ENCODE measurements at places on chromosomes 11 and 22. TPM values are rescaled to one million over a fixed set of nuclear protein-coding genes. Genes with fewer than 3 reads are reported as not detected.

CRYAB gene
- total RNA-seq, result 6.1 TPM

SMIM38 gene
- not detected for total RNA-seq

GRCh38 chr11:107973641-107974040 is 35.1 kb upstream of the CUL5 start:
- H3K27ac ChIP-seq, result no peak overlapping the region
- no peak for DNase-seq
- H3K27me3 ChIP-seq, result no peaks in the 10 kb centered on the region
- H3K4me3 ChIP-seq, result no peak overlapping the region

DNA sequence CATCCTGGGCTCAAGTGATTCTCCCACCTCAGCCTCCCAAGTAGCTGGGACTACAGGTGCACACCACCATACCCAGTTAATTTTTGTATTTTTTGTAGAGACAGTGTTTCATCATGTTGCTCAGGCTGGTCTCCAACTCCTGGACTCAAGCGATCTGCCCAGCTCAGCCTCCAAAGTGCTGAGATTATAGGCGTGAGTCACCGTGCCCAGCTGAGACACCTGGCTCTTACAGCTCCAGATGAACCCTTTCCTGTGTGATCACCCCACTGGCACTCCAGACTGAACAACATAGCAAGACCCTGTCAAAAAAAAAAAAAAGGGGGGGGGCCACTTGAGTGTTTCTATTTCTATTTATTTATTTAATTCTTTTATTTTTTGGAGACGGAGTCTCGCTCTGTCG is 1.0 kb upstream of the ADSL start:
- H3K27me3 ChIP-seq, result no peaks in the 10 kb centered on the region
- H3K4me3 ChIP-seq, result peak overlapping the region; percentile 68
- peaks cover 16% of the 10 kb centered on the region for H3K36me3 ChIP-seq
- no peak for DNase-seq
- H3K27ac ChIP-seq, result peak overlapping the region; percentile 89

NTM gene
- total RNA-seq, result 14.6 TPM

OR5M8 gene
- total RNA-seq, result not detected

DNA sequence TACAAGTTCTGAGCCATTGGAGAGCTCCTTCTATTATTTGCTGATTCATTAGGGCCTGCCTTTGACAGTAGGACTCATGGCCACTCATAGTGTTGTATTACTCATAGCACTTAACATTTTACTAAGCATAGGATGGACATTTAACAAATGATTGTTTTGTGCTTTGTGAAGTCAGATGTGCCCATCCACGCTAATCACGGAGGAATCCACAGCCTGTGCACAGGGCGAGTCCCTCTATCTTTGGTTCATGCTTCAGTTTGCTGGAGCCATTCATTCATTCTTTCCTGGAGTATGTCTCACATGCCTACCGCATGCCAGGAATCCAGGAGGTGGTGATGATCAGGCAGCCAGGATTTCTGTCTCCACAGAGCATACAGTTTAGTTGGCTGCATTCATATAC is 254.1 kb downstream of the NTM start:
- no peak for DNase-seq
- H3K4me1 ChIP-seq, result no peaks in the 10 kb centered on the region
- no peaks in the 10 kb centered on the region for H3K27me3 ChIP-seq
- no peak overlapping the region for H3K4me3 ChIP-seq

- H3K36me3 ChIP-seq, result no peaks in the 10 kb centered on the region
- peak overlapping the region; percentile 2 for H3K27ac ChIP-seq
- no peak overlapping the region for H3K4me3 ChIP-seq
- no peak for DNase-seq
- peaks cover 8% of the 10 kb centered on the region for H3K4me1 ChIP-seq
Observed at GRCh38 chr22:27836181-27836580, 34.6 kb upstream of the MN1 start.

GRCh38 chr11:119155733-119156492 is 7.1 kb downstream of the ABCG4 start:
- no peaks in the 10 kb centered on the region for H3K4me1 ChIP-seq
- no peak overlapping the region for H3K27ac ChIP-seq
- H3K4me3 ChIP-seq, result no peak overlapping the region
- no peaks in the 10 kb centered on the region for H3K36me3 ChIP-seq
- H3K27me3 ChIP-seq, result peaks cover 9% of the 10 kb centered on the region

DNA sequence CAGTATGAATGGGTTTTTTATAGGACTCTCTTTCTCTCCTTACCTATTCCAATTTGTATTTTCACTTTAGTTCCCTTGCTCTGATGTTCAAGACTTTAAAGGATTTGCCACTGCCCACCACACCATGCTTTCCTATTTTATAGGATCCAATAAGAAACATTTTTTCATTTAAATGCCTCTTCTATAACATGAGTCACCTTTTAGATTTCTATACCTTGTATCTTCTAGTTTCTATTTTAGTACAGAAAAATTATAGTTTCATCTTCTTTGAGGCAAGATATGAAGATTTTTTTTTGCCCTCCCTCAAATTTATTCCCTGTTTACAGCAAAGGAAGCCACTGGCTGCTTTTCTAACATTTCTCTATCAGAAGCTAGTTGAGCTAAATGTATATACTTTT is 76.8 kb downstream of the ARFGAP2 start:
- no peak for DNase-seq
- H3K4me3 ChIP-seq, result no peak overlapping the region
- no peaks in the 10 kb centered on the region for H3K36me3 ChIP-seq
- no peak overlapping the region for H3K27ac ChIP-seq

DNA sequence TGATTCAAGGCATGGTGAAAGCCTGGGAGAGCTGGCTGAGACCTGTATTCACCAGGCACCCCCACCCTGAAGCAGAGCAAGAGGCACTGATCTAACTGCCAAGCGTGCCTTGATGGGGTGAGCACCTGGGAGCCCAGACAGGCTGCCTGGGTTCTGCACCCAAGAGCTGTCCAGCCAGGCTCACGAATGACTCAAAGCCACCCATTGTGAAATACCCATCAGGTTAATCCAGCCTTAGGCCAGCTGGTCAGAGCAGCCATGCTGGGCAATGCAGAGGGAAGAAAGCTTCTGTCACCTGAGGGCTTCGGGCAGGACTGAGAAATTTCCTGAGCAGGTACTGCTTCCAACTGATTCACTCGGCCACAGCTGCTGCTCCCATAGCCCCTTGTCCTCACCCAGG is 22.1 kb downstream of the THOC5 start:
- H3K4me1 ChIP-seq, result no peaks in the 10 kb centered on the region
- peaks cover 54% of the 10 kb centered on the region for H3K36me3 ChIP-seq
- no peak for DNase-seq
- H3K27ac ChIP-seq, result no peak overlapping the region

DNA sequence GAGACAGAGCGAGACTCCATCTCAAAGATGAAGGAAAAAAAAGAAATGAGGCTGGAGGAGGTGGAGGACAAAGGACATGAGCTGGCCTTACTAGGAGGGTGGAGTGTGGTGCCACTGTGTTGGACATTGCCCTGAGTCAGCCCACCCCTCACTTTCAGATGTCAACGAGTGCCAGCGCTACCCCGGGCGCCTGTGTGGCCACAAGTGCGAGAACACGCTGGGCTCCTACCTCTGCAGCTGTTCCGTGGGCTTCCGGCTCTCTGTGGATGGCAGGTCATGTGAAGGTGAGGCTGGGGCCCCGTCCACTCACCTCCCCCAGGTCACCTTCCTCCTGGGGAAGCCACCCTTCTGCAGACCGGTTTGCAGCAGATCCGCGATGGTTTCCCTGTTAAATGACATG is 40.6 kb downstream of the FBLN1 start:
- H3K36me3 ChIP-seq, result peaks cover 16% of the 10 kb centered on the region
- H3K4me1 ChIP-seq, result no peaks in the 10 kb centered on the region
- no peak overlapping the region for H3K27ac ChIP-seq
- DNase-seq, result no peak
- no peaks in the 10 kb centered on the region for H3K27me3 ChIP-seq
- no peak overlapping the region for H3K4me3 ChIP-seq

LINC01488 gene
- not detected for total RNA-seq

GRCh38 chr11:96341211-96342013 is 1.6 kb downstream of the MAML2 start:
- H3K27me3 ChIP-seq, result peaks cover 8% of the 10 kb centered on the region
- no peaks in the 10 kb centered on the region for H3K36me3 ChIP-seq
- peak; percentile 56 for DNase-seq
- peak overlapping the region; percentile 72 for H3K4me3 ChIP-seq

DNA sequence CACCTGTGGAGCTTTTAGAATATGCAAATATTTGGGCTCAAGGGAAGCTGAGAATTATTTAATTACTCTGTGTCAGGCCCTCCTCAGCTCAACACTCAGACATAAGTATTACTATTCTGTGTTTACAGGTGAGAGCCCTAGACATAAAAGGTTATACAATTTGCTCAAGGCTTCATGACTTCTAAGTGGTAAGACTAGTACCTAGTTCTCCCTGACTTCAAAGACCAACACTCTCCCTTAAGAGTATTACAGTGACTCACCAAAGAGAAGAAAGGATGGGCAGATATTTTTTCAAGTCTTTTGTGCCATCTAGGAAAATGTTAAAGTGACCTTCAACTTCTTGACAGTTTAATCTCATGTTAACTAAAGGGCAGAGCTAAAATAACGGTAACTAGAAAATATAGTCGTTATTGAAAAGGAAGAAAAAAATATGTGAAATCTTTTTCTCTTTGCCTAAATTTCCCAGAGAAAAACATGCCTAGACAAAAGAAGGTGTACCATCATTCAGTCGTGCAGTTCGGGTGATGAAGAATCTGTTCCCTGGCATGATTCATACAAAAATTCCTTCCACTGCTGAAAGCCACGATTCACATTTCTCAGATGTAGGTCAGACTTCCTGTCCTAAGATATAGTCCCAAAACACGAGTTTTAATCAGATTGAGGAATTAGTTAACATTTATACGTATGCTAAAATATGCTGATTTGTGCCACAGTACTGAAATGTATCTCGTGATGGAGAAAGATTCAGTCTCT is 849.1 kb upstream of the API5 start:
- H3K36me3 ChIP-seq, result no peaks in the 10 kb centered on the region
- no peak overlapping the region for H3K27ac ChIP-seq
- no peaks in the 10 kb centered on the region for H3K27me3 ChIP-seq
- H3K4me3 ChIP-seq, result no peak overlapping the region

GRCh38 chr11:47496808-47497207 is 47.9 kb upstream of the RAPSN start:
- no peak overlapping the region for H3K4me3 ChIP-seq
- no peaks in the 10 kb centered on the region for H3K36me3 ChIP-seq
- H3K27me3 ChIP-seq, result no peaks in the 10 kb centered on the region
- peaks cover 27% of the 10 kb centered on the region for H3K4me1 ChIP-seq
- peak overlapping the region; percentile 42 for H3K27ac ChIP-seq

- no peak overlapping the region for H3K4me3 ChIP-seq
- no peaks in the 10 kb centered on the region for H3K4me1 ChIP-seq
- H3K27me3 ChIP-seq, result no peaks in the 10 kb centered on the region
Observed at GRCh38 chr22:38766076-38766777, 10.4 kb upstream of the SUN2 start.

GRCh38 chr22:26949193-26949592 is 291.8 kb downstream of the MIAT start:
- H3K36me3 ChIP-seq, result no peaks in the 10 kb centered on the region
- peak; percentile 44 for DNase-seq
- H3K4me1 ChIP-seq, result peaks cover 31% of the 10 kb centered on the region

TUB gene
- total RNA-seq, result 23.7 TPM

TSPAN18 gene
- total RNA-seq, result 10.6 TPM

GRCh38 chr11:2459016-2459725 is 14.4 kb downstream of the KCNQ1 start:
- H3K4me3 ChIP-seq, result no peak overlapping the region
- H3K36me3 ChIP-seq, result no peaks in the 10 kb centered on the region
- no peak for DNase-seq
- H3K4me1 ChIP-seq, result no peaks in the 10 kb centered on the region
- no peak overlapping the region for H3K27ac ChIP-seq
- peaks cover 28% of the 10 kb centered on the region for H3K27me3 ChIP-seq

Measured in GM23338 (cell line).